Naive thymus-derived CD4-positive, alpha-beta T cell (primary cell): ENCODE measurements at places on chromosomes 13 and 19. TPM values are rescaled to one million over a fixed set of nuclear protein-coding genes. Genes with fewer than 3 reads are reported as not detected.
A peak's percentile ranks its signal among the peaks of the same experiment; 100 is the strongest.

Gene JAK3
- total RNA-seq: 285 and 296 TPM in 2 replicates

Gene RANBP3
- 95.6 and 104 TPM in 2 replicates for total RNA-seq

Gene CGB2
- not detected for total RNA-seq

DNA sequence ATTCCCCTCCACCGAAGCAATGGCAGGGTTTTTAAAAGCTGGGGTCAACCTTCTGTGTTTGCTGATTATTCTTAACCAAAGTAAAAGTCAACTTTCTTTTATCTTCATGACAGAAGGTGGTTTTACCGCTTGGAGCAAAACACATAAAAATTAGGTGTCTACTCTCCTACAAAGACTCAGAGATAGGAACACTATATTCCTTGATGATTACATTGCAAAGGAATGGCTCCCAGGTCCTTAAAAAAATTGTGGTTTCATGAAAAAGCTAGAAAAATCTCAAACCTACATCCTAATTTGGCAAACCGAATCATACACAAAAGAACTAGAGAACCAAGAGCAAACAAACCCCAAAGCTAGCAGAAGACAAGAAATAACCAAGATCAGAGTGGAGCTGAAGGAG is 760.4 kb upstream of the PCDH20 start:
- H3K4me3 ChIP-seq: no peak overlapping the region
- no peaks in the 10 kb centered on the region for H3K27me3 ChIP-seq
- DNase-seq: no peak
- no peaks in the 10 kb centered on the region for H3K36me3 ChIP-seq

GRCh38 chr13:74132152-74132775 is 1.9 kb downstream of the KLF12 start:
- H3K4me3 ChIP-seq: peak overlapping the region; percentile 86
- peak; percentile 52 for DNase-seq
- peaks cover 6% of the 10 kb centered on the region for H3K36me3 ChIP-seq
- H3K4me1 ChIP-seq: peaks cover 40% of the 10 kb centered on the region
